ENCODE measurements at places on chromosomes 4 and X. TPM values are rescaled to one million over a fixed set of nuclear protein-coding genes. Genes with fewer than 3 reads are reported as not detected.

PABPC1L2B gene
- total RNA-seq, result not detected

DGAT2L6 gene
- total RNA-seq, result not detected

HDX gene
- 6.0 TPM for total RNA-seq

NOCT gene
- total RNA-seq, result 3.8 TPM

VEGFD gene
- total RNA-seq, result 3.2 TPM

MID2 gene
- total RNA-seq, result 20.9 TPM

NAP1L2 gene
- 4.4 TPM for total RNA-seq

CPZ gene
- 6.3 TPM for total RNA-seq
